ENCODE measurements at places on chromosomes 11 and 22.

DNA sequence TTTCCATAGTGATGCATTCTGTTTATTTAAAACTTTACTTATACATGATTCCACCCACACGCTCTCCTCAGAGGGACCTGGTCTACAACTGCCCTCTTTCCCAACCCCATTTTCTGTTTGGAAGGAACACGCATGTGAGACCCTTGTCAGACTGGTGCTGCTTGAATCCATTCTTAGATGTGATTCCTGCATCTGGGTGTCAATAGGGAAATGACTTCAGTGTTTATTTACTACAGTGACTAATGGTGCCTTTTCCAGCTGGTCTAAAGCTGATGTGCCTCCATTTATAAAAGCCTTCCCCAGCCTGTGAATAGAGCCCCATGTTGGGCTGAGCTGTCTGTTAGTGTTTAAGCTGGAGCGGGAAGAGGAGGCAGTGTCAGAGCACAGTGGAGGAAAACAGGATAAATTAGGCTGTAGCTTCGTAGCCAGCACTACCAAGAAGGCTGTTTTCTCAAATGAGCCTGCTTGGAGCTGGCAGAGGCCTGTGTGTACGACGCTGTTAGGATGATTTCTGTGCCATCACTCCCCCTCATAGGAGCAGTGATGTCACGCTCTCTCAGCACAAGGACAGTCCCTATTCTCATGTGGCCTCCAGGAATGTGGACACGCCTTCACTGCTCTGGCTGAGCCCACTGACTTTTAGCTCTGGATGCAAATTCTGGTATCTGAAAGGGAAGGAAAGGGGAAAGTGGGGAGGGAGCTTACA lies 18.9 kb upstream of the C11orf96 start:
- H3K36me3 ChIP-seq, result peaks cover 24% of the 10 kb centered on the region
- H3K27me3 ChIP-seq, result no peaks in the 10 kb centered on the region
- H3K4me3 ChIP-seq, result no peak overlapping the region

- H3K4me1 ChIP-seq, result no peaks in the 10 kb centered on the region
- no peaks in the 10 kb centered on the region for H3K27me3 ChIP-seq
- H3K27ac ChIP-seq, result no peak overlapping the region
- no peak overlapping the region for H3K4me3 ChIP-seq
These were observed 22.4 kb downstream of the SLCO2B1 start for GRCh38 chr11:75173336-75173735.

DNA sequence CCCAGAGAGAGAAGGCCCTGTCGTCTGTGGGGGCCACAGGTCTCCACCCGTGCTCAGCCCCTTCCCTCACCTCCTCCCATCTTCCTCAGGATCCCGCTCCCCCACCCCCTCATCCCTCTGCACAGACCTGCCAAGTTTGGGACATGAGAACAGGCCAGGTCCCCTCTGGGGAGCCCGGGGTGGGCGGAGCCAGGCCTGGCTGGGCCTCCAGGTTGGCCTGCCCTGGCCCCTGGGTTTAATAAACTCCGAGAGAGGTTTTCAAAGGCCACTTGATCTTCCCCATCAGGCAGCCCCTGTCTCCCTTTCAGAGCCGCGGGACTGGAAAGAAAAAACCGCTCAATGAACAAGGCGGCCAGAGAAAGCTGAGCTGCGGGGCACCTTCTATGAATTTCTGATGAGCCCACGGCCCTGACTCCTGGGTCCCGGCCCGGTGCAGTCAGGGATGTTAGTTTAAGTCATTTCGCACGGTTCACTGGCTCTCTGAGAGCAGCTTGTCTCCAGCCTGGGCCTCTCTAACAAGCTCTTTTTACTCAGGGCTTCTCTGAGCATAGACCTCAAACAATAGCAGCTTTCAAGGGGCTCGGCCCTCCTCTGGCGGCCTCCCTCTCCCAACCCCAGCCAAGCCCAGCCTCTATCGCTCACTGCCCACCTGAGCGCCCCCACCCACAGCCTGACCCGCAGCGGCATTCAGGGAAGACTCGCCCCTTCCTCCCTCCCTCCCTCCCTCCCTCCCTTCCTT lies 64.8 kb downstream of the RPUSD4 start:
- H3K27me3 ChIP-seq, result no peaks in the 10 kb centered on the region
- no peak for DNase-seq
- no peak overlapping the region for H3K4me3 ChIP-seq

DNA sequence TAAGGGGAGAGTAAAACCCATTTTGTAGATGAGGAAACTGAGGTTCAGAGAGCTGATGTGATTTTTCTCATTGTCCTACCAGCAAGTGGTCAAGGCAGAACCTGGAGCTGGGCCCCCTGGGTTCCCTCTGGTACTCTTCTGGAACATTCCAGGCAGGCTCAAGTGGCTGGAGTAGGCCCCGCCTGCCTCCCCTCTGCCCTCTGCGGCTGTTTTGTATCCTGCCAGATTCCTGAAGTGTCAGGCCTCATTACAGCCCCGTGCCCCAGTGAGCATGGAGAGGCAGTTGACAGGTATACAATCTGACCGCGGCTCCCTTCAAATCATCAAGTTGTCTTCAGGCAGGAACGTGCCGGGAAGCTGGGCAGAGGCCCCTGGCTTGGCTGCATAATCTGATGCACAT lies 94.6 kb upstream of the CD82 start:
- H3K4me1 ChIP-seq, result peaks cover 4% of the 10 kb centered on the region
- no peaks in the 10 kb centered on the region for H3K27me3 ChIP-seq
- DNase-seq, result no peak
- H3K4me3 ChIP-seq, result no peak overlapping the region

All from common myeloid progenitor, CD34-positive (primary cell).